ENCODE measurements at places on chromosomes 11 and 22.

DNA sequence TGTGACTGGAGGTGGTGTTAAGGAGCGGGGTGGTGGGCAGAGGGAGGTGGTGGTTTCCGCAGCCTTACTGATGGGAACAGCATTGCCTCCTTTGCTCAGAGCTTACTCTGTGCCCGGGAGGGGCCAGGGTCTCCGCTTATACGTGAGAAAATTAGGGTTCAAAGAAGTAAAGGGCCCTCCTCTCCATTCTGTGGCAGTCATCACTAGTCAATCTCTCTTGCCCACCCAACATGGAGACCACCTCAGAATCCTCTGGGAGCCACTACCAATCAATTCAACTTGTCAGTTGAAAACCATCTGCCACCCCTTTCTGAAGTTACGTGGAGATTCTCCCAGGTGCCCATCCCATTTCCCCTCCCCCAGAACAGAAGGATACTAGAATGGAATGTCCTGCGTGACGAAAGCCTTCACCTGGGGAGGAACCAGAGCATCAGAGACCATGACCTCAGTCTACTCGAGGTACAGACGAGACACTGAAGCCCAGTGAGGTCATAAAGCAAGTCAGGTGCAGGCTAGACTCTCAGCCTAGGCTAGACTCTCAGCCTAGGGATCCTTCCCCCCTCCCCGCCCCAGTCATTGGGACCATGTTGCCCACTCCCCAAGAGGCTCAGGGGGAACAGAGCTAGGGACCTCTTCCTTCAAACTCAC, 2.0 kb downstream of the SELENOM start:
- no peak for DNase-seq

GRCh38 chr11:1916986-1917522, 2.4 kb upstream of the TNNT3 start:
- DNase-seq = no peak

- no peak for DNase-seq
Observed at GRCh38 chr11:112971195-112971594, 10.0 kb downstream of the NCAM1 start.

- DNase-seq = no peak
Observed at GRCh38 chr22:35398591-35398973, 1.4 kb upstream of the MCM5 start.

GRCh38 chr22:46062971-46063631, 86.1 kb upstream of the WNT7B start:
- no peak for DNase-seq

GRCh38 chr11:9001736-9002135, 2.1 kb downstream of the NRIP3 start:
- peak; percentile 25 for DNase-seq

- no peak for DNase-seq
Observed at GRCh38 chr11:63760487-63761079, 8.0 kb downstream of the ZFTA start.

- DNase-seq = no peak
Observed at GRCh38 chr11:58912124-58912523, 27.2 kb upstream of the GLYATL1 start.

GRCh38 chr11:34696862-34697261, 76.0 kb downstream of the EHF start:
- DNase-seq = no peak

DNA sequence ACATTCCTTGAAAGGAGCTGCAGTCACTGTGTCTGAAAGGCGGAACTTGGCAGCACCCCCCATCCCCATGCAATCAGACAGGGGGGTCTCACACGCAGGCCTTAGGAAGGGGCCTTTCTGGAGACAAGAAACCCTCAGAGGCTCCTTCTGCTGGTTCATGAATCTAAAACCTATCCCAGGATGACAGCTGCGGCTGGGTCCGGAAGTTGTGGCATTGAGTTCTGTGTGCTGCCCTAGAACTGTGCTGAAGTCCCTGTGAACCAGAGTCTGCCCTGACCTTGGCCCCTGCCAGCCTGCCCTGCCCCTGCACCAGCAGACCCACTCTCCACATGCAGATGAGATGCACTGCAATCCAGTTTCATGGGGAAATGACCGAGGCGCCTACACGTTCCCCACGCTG, 268.0 kb downstream of the CTTN start:
- DNase-seq = no peak

- DNase-seq = no peak
Observed at GRCh38 chr11:28448186-28448585, 340.0 kb downstream of the METTL15 start.

DNA sequence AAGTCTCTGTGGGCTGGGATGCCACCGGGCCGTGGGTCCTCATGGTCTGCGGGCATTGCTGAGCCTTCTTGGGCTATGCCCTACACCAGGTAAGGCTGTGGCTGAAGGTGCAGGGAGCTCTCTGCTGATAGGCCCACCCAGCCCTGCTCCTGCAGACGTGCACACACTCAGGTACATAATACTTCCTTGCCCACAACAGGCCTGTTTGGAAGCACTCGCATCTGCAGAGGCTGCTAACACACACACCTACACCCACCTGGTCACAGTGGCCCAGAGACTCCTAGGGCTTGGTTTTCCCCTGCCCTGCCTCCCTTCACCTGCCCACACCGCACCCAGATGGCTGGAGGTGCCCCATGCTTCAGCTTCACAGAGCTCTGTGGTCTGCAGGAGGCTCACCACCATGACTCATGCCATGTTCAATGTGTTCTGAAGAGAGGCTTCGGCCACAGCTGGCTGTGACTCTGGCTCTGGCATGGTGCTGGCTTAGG, 72.8 kb upstream of the KCNQ1OT1 start:
- no peak for DNase-seq

- DNase-seq = no peak
Observed at GRCh38 chr22:43948836-43949406, 6.3 kb upstream of the SAMM50 start.

- DNase-seq = no peak
Observed at GRCh38 chr11:92830377-92831155, 138.9 kb upstream of the MTNR1B start.

DNA sequence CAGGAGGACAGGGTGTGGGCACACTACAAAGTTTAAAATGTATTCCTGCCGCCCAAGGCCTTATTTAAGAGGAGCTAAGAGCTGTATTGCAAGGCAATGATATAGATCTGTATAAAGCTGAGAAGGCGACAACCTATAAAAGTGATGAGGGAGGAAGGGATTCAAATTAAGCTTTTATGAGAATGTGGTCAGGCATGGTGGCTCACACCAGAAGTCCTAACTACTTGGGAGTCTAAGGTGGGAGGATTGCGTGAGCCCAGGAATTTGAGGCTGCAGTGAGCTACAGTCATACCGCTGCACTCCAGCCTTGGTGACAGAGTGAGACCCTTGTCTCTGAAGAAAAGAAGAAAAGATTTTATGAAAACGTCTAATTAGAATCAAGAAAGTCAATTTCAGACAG, 9.7 kb upstream of the GLB1L3 start:
- no peak for DNase-seq

GRCh38 chr22:27783436-27784119, 18.0 kb downstream of the MN1 start:
- no peak for DNase-seq

- DNase-seq = no peak
Observed at GRCh38 chr11:74992852-74993251, 4.1 kb downstream of the NEU3 start.

DNA sequence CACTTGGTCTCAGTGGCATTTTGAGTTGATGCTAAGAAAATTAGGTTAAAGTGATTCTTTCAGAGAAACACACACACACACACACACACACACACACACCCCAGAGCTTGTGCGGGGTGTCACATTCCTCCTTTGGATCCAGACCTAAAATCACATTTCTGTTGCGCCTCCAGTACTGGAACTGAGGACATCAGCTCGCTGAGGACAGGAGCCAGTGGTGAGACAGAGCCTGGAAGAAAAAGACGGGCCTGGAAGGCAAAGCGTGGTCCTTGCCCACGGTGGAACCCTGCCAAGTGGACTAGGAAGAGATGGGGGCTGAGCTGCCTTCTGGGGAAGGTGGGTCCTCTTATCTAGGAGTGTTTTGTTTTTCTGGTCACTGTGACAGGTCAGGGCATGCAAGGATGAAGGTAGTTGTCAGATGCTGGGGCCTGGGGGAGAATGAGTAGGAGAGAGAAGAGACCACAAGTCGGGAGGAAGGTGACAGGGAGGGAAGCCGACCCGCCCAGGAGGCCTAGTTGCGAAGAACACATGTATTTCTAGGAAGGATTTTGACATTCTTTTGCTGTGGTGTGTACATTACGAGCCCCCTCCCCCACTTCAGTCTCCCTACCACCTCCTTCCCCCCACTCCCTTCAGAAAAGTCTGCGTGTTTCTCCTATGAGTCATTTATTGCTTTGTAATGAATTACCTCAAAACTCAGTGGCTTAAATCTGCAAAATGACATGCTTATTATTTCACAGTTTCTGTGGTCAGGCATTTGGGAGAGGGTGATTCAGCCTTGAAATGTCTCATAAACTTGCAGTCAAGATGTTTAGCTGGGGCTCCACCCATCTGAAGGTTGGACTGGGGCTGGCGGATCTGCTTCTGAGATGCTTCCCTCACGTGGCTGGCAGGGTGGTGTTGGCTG, 4.8 kb upstream of the ELFN2 start:
- no peak for DNase-seq

GRCh38 chr22:24146194-24146616, 35.1 kb upstream of the SUSD2 start:
- peak; percentile 64 for DNase-seq

GRCh38 chr22:25598609-25599008, 34.1 kb downstream of the GRK3 start:
- no peak for DNase-seq

DNA sequence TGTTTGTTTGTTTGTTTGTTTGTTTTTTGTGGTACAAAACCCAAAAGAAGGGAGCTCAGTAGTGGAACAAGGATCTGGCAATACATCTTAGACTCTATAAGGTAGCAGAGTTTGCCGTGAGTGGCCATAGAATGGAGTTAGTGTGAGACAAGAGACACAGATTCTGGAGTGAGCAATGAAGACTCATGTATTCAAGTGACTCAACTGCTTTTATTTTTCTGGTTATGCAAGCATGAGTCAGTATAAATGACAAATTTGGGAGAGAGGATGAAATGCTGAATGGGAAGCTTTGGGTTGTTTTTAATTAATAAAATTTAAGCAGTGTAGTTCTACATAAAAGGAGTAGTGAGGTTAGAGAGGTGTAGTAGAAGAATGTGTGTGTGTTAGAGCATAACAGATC, 143.6 kb upstream of the ANO5 start:
- DNase-seq = no peak

DNA sequence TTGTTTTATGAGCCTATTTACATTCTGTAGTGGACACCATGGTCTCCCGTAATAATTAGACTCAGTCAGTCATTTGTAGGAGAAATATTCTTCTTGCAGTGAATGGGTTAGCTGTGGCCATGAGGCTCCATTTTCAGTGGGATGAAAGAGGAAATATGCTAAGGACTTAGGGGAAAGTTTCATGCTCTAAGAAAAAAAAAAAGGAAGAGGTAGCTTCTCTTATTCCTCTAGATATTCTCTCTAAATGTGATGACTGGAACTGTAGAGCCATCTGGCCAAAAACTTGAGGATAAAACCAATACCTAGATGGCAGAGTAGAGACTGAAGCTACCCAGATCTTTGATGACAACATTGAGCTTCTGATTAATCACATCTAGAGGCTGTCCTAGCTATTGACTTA, 75.8 kb upstream of the SESN3 start:
- peak; percentile 65 for DNase-seq

DNA sequence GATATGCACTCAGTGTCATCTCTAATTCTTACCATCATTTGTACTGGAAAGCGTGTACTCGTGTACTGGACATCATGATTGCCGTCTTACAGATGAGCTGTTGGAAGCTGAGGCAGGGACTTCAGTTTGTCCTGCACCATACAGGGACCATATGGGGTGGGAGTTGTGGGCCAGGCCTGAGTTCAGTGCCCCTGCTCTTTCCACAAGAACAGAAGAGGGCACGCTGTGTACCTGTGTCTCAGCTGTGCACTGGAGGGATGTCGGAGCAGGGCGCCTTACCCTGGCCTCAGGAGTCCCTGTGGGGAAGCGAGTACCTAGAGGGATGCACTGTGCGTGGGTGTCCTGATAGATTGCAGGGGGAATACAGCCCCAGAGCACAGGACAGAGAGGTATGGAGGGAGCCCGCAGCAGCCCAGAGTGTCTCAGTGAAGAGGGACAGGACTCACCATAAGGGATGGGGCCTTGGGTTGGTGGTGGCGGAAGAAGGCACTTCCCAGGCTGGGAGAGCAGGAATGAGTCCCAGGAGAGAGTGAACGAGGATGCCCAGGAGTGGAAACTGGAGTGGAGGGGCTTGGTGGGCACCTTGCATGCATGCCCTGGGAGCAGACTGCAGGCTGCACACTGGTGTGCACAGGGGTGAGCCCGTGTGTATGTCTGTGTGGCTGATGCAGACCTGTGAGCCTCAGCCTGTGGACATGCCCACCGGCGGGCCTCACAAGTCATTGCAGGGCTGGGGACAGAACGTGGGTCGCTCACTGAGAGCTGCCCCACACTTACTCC, 329.7 kb downstream of the TBC1D22A start:
- DNase-seq = no peak

- no peak for DNase-seq
Observed at GRCh38 chr11:102274628-102275027, 42.7 kb upstream of the BIRC3 start.

DNA sequence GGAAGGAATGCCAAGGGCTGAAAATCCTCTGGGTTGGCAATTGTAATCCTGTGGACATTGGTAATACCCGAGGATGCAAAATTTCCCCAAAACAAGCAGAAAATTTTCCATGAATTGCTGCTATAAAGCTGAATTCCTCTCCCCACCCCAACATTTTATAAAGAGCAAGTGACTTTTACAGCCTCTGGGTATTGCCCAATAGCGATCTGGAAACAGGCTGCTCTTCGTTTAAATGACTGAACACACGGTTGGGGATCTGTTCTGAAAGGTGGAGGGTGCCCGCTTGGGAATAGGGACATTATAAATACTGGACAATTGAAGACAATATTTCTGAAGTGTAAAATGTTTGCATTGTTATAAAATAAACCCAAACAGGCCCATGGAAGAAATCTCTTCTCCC, 20.6 kb downstream of the EHF start:
- DNase-seq = no peak

- no peak for DNase-seq
Observed at GRCh38 chr11:70424765-70425344, 26.5 kb downstream of the CTTN start.

GRCh38 chr11:128532572-128533091, 54.7 kb downstream of the ETS1 start:
- peak; percentile 90 for DNase-seq

DNA sequence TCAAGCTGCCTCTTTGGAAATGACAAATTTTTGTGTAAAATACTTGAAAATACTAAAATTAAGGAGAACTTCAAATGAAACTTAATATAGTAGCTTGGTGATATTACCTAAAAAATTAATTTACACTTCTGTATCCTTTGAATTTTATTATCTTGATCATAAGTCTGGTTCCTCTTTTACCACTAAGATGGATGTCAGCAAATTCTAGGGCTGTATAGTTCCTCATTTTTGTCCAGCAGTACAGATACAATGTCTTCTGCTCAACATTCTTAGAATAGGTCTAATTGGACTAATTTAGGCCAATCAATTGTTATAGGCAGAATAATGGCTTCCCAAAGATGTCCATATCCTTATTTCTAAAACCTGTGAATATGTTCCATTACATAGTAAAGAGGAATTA, 1298.0 kb upstream of the RAG2 start:
- DNase-seq = no peak

GRCh38 chr11:126154691-126155090, 56.8 kb downstream of the RPUSD4 start:
- no peak for DNase-seq

- DNase-seq = no peak
Observed at GRCh38 chr22:38193580-38193979, 8.2 kb upstream of the MAFF start.

Data from pons (tissue), 1 donor.